Endothelial cell (in vitro differentiated cells): ENCODE measurements at places on chromosomes 3 and 15. TPM values are rescaled to one million over a fixed set of nuclear protein-coding genes. Genes with fewer than 3 reads are reported as not detected.
A peak's percentile ranks its signal among the peaks of the same experiment; 100 is the strongest.

- DNase-seq, result no peak
Measured at GRCh38 chr3:128279601-128279880, 126.3 kb downstream of the EEFSEC start.

DNA sequence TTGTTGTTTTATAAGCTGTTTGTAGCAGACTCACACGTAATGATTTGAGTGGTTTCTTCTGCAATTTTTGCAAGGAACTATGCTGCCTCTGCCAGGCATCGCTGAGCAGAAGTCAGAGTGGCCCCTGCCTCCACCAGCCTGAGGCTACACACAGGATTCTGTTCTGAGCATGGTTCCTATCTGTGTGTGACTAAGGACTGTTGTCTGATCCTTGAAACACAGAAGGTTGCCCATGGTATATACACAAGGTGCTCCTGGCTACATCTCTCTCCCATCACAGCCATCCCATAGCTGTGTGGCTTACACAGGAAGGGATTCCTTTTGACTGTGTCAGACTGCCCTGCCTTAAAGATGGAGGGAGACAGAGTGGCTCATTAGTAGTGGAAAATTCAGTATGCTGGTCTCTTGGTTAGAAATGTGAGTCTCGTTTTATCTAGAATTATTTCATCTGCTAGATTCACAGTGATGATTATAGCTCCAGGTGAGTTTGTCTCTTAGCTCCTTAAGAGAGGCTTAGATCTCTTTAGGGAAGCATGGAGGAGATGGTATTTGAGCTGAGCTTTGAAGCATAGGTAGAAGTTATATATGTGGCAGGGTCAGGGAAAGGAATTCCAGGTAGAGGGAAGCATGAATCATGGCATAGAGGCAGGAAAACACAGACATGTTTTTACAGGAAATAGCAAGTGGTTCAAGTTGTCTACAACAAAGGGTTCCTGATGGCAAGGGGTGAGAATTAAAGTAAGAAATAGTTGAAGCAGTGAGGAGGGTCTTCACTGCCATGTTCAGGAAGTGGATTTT is 37.5 kb downstream of the SNAPC5 start:
- no peak for DNase-seq

DNA sequence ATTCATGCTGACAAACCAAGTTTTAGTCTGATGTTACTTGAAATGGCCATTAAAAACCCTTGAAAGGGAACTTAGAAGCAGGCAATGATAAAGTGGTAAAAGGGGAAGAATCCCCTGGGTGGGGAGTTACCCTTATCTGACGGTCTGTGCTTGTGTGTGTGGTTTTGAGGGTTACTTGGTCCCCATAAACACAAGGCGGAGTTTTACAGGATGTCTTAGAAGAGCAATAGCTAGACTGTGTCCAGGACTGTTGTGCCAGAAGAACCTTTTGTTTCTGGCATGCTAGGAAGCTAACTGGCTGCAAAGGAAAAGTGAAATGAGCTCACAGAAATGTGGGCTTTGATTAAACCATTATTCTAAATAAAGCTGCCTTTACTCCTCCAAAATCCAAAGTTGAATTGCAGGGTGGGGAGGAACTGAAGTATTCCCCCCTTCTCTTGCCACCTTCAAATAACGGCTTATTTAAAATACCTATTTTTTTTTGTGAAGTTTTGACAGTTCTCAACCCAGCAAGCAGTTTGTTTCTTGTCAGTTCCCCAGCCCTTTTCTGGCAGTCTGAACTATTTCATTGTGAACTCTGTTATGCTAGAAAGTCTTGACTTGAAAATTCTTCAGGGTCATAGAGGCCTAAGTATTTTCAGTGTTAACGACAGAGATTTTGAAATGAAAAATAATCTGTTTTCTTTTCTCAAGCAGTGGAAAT is 443.5 kb downstream of the OTOL1 start:
- no peak for DNase-seq

DNA sequence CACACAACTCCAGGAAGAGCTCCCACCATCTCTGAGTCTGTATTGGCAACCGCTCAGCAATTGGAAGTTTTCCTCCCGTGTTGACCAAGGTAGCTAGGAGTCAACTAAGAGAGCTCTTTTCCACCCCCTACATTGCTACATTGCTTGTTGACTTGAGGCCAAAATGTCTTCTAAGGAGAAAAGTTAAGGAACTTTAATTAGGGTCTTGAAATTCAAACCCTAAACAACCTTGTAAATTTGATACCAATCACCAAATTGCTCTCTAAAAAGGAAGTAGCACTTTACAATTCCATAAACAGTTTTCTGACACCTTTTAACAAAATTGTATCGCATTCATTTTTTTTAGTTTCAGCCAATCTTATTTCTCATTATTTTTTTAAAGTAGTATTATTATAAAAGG is 35.5 kb upstream of the ST3GAL6 start:
- DNase-seq, result no peak

- DNase-seq, result no peak
Measured at GRCh38 chr3:24981924-24982323, 446.1 kb upstream of the RARB start.

- DNase-seq, result no peak
Measured at GRCh38 chr3:143769616-143770015, 78.7 kb downstream of the SLC9A9 start.

- DNase-seq, result peak; percentile 59
Measured at GRCh38 chr15:99961011-99961441, 227.8 kb upstream of the LYSMD4 start.

GRCh38 chr3:121989943-121990342 is 32.1 kb downstream of the ILDR1 start:
- DNase-seq, result no peak

DNA sequence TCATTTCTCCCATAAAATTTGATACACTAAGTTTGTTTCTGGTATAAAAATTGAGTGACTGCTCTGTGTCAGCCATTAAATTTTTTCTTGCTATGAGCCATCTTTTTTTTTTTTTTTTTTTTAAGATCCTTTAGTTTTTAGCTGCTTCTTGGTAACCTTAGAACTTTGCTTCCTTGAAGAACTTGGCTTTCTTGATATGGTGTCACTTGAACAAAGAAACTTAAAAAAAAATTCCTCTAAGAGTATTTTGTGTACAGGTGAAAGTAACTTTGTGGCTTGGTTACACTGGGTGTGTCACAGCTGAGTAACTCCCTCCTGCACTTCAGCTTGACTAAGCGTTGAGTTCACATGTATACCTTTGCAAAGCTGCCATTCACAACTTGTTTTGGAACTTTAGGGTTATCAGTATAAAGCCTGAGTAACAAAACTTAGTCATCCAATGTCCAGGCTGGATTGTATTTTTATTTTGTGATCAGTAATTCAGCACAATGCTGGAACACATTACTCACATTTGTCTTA is 6.5 kb downstream of the CHD2 start:
- no peak for DNase-seq

GRCh38 chr3:115790759-115791158 is 167.4 kb downstream of the GAP43 start:
- DNase-seq, result no peak

DNA sequence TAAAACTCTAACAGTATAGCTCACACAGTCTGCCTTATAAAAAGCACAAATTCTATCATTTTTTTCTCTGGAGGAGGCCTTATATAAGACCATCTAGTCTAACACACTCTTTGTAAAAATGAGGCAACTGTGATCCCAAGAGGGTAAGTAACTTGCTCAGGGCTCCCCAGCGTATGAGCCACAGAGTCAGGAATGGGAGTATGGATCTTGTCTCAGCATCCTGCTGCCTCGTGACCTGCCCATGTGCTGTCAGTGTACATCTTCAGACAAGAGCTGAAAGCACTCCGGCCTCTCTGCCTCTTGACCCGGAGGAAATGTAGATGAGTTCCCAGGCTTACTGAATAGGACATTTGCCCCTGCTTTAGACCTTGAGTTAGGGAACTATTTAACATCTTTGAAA is 28.4 kb upstream of the MEF2A start:
- no peak for DNase-seq

- no peak for DNase-seq
Measured at GRCh38 chr3:13066236-13066635, 7.0 kb downstream of the IQSEC1 start.

GRCh38 chr15:50248994-50249582 is 16.4 kb downstream of the HDC start:
- no peak for DNase-seq

DNA sequence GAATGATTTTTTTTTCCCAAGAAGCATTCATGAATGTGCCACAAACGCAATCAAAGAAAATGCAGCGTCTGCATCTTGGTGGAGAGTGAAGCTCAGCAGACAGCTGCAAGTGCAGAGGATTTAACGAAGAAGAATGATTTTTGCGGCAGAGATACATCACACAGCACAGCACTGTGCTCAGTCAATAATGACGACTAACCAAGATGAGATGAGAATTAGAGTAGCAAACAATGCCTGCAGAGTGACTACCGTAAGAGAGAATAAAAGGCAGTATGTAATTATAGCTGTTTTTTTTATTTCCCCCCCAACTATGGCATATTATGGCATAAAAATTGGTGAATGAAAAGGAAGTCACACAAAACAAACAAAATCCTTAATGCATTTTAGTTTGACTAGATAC is 218.0 kb upstream of the ROBO1 start:
- DNase-seq, result no peak

DNA sequence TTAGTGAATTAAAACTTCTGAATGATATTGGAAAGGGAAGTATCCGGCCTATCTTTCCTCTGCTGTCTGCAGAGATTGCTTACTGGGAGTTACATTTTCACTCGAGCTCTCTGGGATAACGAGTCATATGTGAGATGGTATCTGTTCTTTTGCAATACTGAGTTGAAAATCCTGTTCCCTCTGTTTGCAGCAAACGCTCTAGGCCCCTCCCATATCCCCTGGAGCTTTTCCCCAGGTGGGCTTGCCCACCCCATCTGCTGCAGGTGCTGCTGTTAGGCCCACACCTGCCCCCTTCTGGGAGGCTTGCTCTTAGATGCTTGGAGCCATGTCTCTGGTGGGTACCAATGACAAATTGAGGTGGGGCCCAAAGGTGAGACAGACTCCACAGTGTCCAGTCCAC is 42.7 kb upstream of the MTMR10 start:
- no peak for DNase-seq

DNA sequence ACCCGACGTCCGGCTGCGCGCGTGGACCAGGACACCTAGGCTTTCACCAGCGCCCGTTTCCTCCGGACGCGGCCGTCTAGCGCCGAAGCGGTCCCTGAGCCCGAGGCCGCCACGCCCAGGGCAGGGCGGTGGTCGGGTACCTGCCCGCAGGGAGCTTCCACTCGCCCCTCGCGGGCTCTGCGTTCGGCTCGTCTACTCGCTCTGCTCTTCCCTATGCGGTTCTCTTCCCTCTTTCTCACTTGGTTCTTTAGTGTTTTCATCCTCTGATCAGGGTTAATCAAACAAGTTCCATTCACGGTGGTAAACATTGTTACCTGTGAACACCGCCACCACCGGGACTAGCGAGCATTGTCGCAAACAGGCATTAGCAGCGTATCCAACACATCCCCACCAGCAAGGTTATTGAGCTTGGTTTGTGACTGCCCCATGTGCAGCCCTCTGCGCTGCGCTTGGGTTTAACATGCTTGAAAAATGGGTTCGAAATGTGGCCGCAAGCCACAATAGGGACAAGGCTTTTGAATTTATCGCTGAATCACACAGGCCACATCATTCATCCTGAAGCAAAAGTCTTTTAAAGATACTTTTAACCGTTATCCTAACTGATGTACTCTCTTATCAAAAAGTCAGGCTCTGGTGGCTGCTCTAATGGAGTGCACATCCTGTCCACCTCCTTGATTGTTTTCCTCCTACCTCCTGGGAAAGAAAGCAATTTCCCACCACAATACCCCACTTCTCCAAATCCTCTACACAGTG is 843 bp upstream of the CD47 start:
- DNase-seq, result no peak

DNA sequence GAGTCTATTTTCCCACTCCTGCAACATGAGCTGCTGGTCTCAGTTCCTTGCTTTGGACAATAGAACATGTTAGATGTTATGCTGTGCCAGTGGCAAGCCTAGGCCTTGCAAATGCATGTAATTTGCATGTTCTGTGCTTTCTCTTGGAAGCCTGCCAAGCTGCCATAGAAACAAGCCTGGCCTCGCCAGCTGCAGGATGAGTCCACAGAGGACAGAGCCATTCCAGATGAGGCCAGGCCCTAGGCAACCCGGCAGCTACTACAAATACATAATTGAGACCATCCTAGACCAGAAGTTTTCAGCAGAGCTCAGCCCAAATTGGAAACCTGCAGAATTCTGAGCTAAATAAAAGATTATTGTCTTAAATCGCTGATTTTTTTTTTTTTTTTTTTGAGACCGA is 39.6 kb downstream of the TRIM69 start:
- no peak for DNase-seq

- no peak for DNase-seq
Measured at GRCh38 chr3:133887074-133887802, 8.4 kb downstream of the RAB6B start.

DNA sequence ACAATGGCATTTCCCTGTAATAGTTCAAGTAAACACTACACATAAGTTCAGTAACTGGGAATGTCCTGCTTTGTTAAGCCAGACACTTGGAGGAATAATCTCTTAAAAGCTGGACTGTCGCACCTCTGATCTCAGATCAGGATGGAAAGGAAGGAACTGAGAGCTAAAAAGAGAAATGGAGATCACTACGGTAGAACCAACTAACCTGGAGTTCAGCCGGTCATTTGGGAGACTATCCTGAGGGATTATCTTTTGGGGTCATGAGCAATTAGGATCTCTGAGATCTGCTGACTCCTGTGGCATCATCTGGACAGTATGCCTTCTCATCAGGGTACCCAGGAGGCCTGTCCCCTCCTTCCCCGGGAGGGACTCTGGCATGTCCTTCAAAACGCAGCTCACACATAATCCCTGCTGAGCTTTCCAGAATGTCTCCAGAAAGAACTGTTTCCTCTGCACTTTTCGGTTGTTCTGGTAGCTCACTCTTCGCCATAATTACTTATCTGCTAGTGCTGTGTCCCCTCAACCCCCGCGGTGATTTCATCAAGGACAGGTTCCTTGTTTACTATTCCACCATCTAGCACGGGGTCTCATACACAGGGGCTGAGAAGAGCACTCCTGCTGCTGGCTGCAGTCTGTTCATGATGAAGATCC is 115.6 kb downstream of the SENP2 start:
- no peak for DNase-seq

DNA sequence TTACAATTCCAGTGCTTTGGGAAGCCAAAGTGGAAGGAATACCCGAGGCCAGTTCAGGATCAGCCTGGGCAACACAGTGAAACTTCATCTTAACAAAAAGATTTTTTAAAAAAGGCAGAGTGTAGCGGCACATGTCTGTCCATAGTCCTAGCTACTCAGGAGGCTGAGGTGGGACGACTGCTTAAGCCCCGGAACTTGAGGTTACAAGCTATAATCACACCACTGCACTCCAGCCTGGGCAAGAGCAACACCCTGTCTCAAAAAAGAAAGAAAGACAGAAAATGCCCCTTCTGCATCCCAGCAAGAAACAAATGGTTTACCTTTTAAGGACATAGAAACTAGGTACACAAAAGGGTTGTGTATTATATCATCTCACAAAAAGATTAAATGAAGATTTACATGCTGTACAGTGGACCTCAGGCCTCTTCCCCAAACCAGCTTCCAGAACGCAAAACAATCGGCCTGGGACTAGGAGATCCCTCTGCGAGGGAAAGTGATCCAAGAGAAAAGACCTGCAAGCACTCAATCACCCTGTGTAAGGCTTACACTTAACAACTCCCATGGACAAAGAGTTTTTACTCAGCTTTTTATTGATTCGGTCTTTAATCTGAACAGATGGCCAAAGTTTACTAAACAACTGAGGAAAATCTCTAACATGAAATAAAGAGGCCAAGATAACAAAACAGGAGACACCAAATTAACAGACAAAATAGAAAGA is 21.2 kb downstream of the TFDP2 start:
- DNase-seq, result no peak

The ALPK3 gene
- total RNA-seq, result 94.2 TPM

The CX3CR1 gene
- 4.2 TPM for total RNA-seq

The GP9 gene
- total RNA-seq, result 1.5 TPM

The TUBGCP4 gene
- total RNA-seq, result 14.6 TPM

The CYP1A2 gene
- total RNA-seq, result not detected

The CCDC33 gene
- total RNA-seq, result 0.51 TPM

The INTS14 gene
- total RNA-seq, result 42.2 TPM
